ENCODE measurements at places on chromosomes 4 and X.

DNA sequence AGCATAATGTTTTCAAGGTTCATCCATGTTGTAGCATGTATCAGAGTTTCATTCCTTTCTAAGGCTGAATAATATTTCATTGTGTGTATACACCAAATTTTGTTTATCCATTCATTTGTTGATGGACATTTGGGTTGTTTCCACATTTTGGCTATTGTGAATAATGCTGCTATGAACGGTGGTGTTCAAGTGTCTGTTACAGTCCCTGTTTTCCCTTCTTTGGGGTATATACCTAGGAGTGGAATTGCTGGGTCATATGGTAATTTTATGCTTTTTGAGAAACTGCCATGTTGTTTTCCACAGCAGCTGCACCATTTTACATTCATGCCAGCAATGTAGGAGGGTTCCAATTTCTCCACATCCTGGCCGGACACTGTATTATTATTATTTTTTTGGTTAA, 3.4 kb upstream of the USP9X start:
- no peak for DNase-seq

DNA sequence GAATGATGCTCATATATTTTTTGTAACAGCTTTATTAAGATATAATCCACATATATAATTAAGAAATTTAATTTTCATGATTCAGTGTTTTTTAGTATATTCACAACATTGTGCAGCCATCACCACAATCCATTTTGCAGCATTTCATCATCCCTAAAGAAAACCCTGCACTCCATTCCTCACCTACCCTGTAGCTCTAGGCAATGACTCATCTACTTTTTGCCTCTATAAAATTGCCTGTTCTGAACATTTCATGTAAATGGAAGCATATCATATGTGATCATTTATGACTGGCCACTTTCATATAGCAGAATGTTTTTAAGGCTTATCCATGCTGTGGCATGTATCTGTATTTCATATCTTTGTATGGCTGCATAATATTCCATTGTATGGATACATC, 339.9 kb downstream of the MAPK10 start:
- peak; percentile 35 for DNase-seq

DNA sequence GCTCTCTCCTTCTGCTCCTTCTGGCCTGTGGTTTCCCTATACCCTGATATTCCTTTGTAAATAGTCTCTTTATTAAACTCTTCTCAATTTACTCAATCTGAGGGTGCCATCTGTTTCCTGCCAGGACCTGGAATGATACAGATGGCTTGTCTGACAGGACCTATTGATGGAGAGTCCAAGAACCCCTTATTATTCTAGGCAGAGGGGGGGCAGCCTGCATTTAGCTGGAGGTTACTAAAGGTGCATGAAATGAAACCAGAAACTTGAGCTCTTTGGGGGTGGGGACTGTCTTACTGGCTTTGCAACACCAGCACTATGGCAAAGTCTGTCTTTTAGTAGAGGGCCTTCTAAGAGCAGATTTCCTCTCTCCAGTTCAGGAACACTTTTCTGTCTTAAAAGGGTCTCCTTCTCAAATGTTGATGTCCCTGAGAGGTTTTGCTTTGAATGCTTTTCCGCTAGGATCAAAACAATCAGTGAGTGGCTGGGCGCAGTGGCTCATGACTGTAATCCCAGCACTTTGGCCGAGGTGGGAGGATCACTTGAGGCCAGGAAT, 162.5 kb upstream of the MED14 start:
- DNase-seq: no peak

DNA sequence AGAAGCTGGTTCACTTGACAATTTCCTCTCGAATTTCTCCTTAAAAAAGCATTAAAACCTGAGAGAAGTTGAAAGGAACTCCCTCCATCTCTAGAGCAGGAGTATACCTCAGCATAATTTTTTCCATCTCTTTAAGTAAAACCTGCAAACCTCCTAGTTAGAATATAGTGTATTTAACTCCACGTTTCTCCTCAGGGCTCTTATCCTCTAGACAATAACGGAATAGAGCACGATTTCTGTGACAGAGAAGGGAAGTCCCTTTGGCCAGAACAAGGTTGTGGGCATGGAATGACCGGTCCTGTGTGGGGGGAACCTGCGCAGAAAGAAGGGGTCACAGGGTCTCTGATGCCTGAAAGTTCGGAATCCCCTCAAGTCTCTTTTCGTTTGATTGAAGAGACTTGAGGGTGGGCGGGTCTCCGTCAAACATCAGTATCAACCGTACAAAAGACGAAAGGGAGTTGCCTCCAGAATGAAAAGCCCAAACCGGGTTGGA, 697 bp downstream of the ZNF280C start:
- no peak for DNase-seq

- no peak for DNase-seq
Measured at GRCh38 chr4:152936446-152937335, 568 bp downstream of the FHDC1 start.

GRCh38 chr4:57342411-57342810, 232.2 kb upstream of the IGFBP7 start:
- DNase-seq: peak; percentile 46

GRCh38 chr4:3729188-3729881, 36.9 kb upstream of the ADRA2C start:
- DNase-seq: no peak
